ENCODE measurements at places on chromosomes 6 and 20. TPM values are rescaled to one million over a fixed set of nuclear protein-coding genes. Genes with fewer than 3 reads are reported as not detected.
A peak's percentile ranks its signal among the peaks of the same experiment; 100 is the strongest.

GRCh38 chr6:36963451-36964290 is 9.1 kb downstream of the PI16 start:
- DNase-seq = no peak
- no peaks in the 10 kb centered on the region for H3K36me3 ChIP-seq
- peaks cover 18% of the 10 kb centered on the region for H3K4me1 ChIP-seq
- H3K4me3 ChIP-seq = no peak overlapping the region
- peak overlapping the region; percentile 20 for H3K27ac ChIP-seq

DNA sequence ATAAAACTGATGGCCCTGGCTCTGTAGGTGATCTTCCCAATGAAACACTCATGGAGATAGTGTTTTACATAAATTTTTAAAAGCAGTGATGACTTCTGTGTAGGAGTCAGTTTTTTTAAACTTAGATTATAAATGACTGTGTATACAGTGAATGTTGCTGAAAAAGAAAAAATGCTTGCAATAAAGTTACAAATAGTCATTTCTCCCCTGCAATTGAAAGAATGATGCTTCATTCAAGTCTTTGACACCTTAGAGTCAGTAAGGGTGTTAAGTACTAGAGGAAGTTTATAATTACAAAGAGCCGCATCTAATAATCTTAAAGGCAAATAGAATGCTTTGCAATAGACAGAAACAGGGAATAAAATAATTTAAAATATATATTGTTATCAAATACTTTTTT is 27.6 kb downstream of the ZNF292 start:
- no peak for DNase-seq
- no peaks in the 10 kb centered on the region for H3K27me3 ChIP-seq
- no peak overlapping the region for H3K4me3 ChIP-seq
- no peaks in the 10 kb centered on the region for H3K36me3 ChIP-seq
- no peak overlapping the region for H3K27ac ChIP-seq

DNA sequence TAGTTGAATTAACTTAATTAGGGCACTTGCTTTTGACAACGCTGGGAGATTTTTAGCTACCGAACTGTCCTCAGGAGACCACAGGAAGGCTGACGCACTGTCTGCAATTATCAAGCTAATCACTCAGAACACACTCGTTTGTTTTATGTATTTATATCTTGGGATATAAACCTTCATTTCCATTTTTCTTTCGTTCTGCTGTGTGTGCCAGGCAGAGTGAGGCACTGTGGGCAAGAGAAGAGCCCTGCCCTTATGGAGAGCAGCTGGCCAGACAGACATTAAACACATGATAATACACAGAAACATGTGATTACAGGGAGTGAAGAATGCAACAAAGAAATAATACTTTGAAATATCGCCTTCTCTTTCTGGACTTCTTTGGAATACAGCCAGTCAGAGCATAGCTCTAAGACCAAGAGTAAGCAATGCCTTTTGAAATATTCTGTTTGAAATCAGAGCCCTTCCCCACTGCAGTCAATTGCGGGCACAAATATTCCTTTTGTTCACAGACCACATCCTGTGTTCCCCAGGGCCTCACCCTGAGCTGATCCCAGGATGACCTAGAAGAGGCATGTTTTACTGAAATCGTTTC is 96.8 kb downstream of the ANKRD60 start:
- no peak overlapping the region for H3K27ac ChIP-seq
- no peaks in the 10 kb centered on the region for H3K4me1 ChIP-seq
- no peaks in the 10 kb centered on the region for H3K36me3 ChIP-seq
- DNase-seq = no peak
- no peak overlapping the region for H3K4me3 ChIP-seq

DNA sequence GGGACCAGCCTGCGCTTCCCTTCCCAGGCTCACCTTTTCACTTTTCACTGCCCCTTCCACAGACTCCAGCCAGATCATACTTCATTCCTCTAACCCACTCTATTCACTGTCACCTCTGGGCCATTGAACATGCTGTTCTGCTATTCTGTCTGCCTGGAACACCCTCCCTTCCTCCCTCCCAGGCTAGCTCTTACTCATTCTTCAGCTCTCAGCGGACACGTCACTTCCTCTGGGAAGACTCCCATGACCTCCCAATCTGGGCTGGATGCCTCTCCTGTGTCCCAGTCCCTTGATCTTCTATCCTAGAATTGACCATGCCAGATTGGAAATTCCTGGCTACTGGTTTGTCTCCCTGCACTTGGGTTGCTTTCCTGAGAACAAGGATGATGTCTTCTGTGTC is 5.0 kb downstream of the SLC12A5 start:
- H3K27me3 ChIP-seq = peaks cover 13% of the 10 kb centered on the region
- no peaks in the 10 kb centered on the region for H3K36me3 ChIP-seq
- no peak overlapping the region for H3K4me3 ChIP-seq
- DNase-seq = no peak

- H3K27me3 ChIP-seq = no peaks in the 10 kb centered on the region
- H3K4me3 ChIP-seq = no peak overlapping the region
- DNase-seq = no peak
- no peaks in the 10 kb centered on the region for H3K36me3 ChIP-seq
- no peak overlapping the region for H3K27ac ChIP-seq
These were observed 1.9 kb downstream of the FBXO9 start for GRCh38 chr6:53066874-53067706.

GRCh38 chr6:148328876-148329555 is 13.6 kb upstream of the SASH1 start:
- peaks cover 6% of the 10 kb centered on the region for H3K4me1 ChIP-seq
- H3K4me3 ChIP-seq = no peak overlapping the region
- no peaks in the 10 kb centered on the region for H3K27me3 ChIP-seq
- H3K27ac ChIP-seq = peak overlapping the region; percentile 75
- H3K36me3 ChIP-seq = no peaks in the 10 kb centered on the region

DNA sequence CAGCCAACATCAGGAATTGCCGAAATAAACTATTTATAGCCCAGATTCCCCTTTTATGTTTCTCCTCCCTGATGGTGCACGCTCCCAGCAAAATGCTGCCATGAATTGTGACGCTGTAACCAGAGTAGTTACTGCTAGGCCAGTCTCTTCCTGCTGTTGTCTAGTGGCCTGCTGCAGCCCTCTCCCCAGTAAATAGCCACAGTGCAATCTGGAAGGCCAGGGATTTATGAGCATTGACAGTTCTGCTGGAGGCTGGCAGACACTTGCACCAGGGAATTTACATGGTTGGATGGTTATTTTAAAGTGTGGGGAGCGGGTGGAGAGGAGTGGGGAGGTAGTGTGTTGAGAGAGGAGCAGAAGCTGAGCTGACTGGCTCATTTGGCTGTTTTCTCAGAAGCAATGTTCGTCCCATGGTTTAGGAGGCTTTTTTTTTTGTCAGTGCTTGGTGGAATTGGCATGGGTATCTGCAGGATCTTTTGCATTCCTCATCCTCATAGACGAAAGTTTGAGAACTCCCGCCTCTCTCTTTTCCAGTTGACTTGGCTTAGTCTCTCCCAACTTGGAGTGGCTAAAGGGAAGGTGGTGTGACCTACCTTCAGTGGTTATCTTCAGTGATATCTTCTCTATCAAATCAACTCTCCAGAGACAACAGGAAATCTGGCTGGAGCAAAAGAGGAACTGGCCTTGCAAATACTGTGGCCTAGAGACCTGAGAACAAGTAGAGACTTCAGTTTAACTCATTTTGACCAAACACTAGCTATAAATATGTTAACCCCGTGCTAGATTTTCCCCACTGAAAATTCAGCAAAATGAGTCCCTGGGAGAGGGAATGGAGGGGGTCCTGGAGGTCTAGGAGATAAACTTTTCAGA is 99.3 kb upstream of the VSTM2L start:
- DNase-seq = no peak
- H3K4me3 ChIP-seq = no peak overlapping the region
- no peak overlapping the region for H3K27ac ChIP-seq
- peaks cover 5% of the 10 kb centered on the region for H3K36me3 ChIP-seq

DNA sequence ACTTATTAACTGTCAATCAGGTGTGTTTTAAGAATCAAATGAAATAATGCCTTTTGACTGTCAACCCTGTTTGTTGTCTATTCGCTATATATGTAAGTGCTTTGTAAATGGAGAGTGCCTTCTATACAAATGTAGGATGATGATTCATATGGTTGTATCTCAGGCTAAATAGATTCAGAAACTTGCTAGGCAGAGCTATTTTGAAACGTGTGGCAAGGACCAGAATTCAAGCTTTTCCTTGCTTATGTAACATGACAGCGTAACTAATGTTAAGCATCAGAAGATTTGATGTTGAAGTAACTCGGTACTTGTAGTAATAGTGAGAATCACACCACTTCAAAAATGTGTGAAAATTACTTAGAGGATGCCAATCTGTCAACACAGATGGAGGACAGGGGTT is 3.4 kb downstream of the OGFRL1 start:
- H3K4me3 ChIP-seq = no peak overlapping the region

DNA sequence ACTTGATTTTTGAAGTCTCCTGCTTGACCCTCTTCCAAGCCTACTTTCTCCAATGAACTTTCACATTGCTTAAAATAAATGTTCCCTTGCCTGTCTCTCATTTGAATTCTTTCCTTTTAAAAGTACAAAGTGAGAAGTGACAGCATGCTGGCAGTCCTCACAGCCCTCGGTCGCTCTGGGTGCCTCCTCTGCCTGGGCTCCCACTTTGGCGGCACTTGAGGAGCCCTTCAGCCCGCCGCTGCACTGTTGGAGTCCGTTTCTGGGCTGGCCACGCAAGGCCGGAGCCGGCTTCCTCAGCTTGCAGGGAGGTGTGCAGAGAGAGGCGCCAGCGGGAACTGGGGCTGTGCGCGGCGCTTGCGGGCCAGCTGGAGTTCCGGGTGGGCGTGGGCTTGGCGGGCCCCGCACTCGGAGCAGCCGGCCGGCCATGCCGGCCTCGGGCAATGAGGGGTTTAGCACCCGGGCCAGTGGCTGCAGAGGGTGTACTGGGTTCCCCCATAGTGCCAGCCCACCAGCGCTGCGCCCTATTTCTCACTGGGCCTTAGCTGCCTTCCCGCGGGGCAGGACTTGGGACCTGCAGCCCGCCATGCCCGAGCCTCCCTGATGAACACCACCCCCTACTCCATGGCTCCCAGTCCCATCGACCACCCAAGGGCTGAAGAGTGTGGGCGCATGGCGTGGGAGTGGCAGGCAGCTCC is 31.9 kb downstream of the SERPINB6 start:
- peak; percentile 9 for DNase-seq
- no peaks in the 10 kb centered on the region for H3K27me3 ChIP-seq
- H3K4me3 ChIP-seq = no peak overlapping the region
- H3K4me1 ChIP-seq = no peaks in the 10 kb centered on the region
- no peak overlapping the region for H3K27ac ChIP-seq

DNA sequence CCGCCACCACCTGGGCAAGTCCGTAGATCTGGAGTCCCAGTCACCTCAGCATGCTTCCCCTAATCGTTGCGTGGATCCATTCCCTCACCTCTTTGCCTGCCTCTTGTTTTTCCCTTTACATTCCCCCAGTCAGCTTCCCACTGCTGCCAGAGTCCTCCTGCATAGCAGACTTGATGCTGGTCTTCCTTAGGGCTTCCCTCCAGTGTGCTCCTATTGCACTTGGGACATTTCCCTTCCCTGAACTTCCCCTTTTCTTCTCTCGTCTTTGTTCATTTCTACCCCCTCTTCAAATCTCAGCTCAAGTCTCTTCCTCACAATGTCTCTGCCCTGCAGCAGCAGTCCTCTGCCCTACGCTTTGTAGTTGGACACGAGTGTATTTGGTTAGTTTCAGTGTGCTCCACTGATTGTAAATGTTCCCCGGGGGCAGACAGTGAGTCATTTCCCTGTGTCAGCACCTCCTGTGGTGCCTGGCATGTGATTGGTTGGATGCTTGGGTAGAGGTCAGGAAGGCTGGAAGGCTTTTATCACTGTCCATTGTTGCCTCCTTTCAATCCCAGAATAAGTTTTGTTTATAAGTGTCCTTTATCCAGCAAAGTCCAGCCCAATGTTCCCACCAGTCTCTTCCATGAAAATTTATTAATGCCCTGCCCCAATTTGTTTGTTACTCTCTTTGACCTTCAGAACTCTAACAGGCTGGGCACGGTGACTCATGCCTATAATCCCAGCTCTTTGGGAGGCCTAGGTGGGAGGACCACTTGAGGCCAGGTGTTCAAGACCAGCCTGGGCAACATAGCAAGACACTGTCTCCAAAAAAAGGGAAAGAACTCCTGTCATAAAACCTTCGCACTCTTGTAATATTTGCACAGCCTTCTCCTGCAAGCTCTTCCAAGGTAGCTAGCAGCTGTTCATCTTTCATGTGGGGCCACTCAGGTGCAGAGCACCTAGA is 38.3 kb downstream of the FAM120B start:
- peak overlapping the region; percentile 45 for H3K27ac ChIP-seq
- no peaks in the 10 kb centered on the region for H3K36me3 ChIP-seq
- no peaks in the 10 kb centered on the region for H3K27me3 ChIP-seq
- H3K4me1 ChIP-seq = peaks cover 3% of the 10 kb centered on the region

DNA sequence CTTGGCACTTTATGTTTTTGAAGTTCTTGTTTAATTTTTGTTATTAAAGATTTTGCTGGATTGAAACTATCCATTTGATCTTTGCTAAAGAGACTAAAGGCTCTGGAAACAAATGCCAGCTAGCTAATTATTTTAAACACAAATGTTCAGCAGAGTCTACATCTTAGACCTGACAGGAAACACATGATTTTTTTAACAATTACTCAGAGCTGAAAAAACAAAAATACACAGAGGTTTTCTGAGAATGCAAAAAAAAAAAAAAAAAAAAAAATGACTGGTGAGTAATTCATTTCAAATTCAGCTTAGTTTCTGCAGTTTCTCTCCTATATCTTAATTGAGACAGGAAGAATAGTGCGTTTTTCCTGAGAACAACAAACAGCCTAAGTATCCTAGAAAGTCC is 448.0 kb downstream of the TENT5A start:
- no peaks in the 10 kb centered on the region for H3K36me3 ChIP-seq
- no peak overlapping the region for H3K4me3 ChIP-seq
- DNase-seq = no peak
- no peaks in the 10 kb centered on the region for H3K27me3 ChIP-seq
- no peak overlapping the region for H3K27ac ChIP-seq

DNA sequence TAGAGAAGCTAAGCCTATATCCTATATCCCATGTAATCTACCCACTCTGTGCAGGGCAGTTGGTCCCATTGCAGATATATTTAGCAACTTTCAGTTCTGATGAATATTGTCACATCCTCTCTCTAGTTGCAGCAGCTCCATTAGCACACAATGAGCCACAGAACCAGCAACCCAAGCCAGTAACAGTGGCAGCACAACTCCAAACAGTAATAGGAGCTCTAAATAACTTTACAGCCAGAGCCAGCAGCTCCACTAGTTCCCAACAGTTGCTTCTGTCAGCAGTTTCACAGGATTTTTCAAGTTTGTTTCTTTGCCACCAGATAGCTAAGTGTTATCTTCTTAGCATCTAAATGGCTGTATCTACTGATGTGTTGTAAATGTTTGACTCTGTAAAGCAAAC is 490.8 kb downstream of the HTR1B start:
- no peaks in the 10 kb centered on the region for H3K27me3 ChIP-seq
- DNase-seq = no peak
- no peak overlapping the region for H3K4me3 ChIP-seq
- no peaks in the 10 kb centered on the region for H3K36me3 ChIP-seq
- no peaks in the 10 kb centered on the region for H3K4me1 ChIP-seq

- no peak for DNase-seq
- no peaks in the 10 kb centered on the region for H3K27me3 ChIP-seq
- no peaks in the 10 kb centered on the region for H3K4me1 ChIP-seq
- no peak overlapping the region for H3K27ac ChIP-seq
- no peak overlapping the region for H3K4me3 ChIP-seq
These were observed 570 bp downstream of the RAB44 start for GRCh38 chr6:36698196-36698595.

CDH4 gene
- not detected for total RNA-seq

All from breast epithelium (tissue), 4 donors.